ENCODE measurements at places on chromosomes 5 and 9. TPM values are rescaled to one million over a fixed set of nuclear protein-coding genes. Genes with fewer than 3 reads are reported as not detected.

ARL10 gene
- 3.8 TPM for polyA plus RNA-seq

FAM221B gene
- not detected for polyA plus RNA-seq

LHX6 gene
- 0.63 TPM for polyA plus RNA-seq

PCDHGA12 gene
- polyA plus RNA-seq = 0.65 TPM

ROR2 gene
- polyA plus RNA-seq = 3.6 TPM

TEX48 gene
- polyA plus RNA-seq = not detected

SLC6A3 gene
- not detected for polyA plus RNA-seq

GRM6 gene
- not detected for polyA plus RNA-seq

PCDHA3 gene
- polyA plus RNA-seq = not detected

SGCD gene
- polyA plus RNA-seq = 0.84 TPM

PRELID1 gene
- 135 TPM for polyA plus RNA-seq

PCDHB3 gene
- 0.14 TPM for polyA plus RNA-seq

ZNG1F gene
- polyA plus RNA-seq = 30.3 TPM

PCDHGB4 gene
- 0.36 TPM for polyA plus RNA-seq

Measured in esophagus (tissue), 2 donors.